ENCODE measurements at places on chromosomes 3 and 15.

GRCh38 chr3:60742606-60743145, 508.6 kb downstream of the FHIT start:
- DNase-seq: no peak

- DNase-seq: no peak
These were observed 47.5 kb downstream of the RYR3 start for GRCh38 chr15:33358306-33358705.

DNA sequence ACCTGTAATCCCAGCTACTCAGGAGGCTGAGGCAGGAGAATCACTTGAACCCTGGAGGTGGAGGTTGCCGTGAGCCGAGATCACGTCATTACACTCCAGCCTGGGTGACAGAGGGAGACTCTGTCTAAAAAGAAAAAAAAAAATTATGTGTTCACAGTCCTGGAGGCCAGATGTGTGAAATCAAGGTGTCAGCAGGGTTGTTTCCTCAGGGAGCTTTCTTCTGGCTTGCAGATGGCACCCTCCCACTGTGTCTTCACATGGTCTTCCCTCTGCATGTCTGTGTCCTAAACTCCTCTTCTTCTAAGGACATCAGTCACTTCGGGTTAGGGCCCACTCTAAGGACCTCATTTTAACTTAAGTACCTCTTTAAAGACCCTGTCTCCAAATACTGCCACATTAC, 56.1 kb upstream of the UBE2E1 start:
- DNase-seq: no peak

DNA sequence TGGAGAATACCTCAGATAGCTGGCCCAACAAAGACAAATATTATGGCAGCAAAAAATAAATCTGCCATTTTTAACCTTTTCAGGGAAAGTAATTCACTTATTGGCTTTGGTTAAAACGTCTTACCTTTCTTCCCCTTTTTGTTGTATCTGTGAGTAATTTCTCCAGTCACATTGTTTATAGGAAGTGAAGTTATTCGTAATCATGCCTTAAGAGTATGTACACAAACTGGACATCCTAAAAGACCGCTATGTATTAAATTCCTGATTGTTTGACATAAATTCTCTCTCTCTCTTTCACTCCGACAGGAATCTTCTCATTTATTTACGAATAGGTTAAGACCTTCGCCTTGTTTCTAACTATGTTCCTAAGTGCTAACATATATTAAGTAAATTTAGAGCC, 474.0 kb downstream of the MECOM start:
- no peak for DNase-seq

DNA sequence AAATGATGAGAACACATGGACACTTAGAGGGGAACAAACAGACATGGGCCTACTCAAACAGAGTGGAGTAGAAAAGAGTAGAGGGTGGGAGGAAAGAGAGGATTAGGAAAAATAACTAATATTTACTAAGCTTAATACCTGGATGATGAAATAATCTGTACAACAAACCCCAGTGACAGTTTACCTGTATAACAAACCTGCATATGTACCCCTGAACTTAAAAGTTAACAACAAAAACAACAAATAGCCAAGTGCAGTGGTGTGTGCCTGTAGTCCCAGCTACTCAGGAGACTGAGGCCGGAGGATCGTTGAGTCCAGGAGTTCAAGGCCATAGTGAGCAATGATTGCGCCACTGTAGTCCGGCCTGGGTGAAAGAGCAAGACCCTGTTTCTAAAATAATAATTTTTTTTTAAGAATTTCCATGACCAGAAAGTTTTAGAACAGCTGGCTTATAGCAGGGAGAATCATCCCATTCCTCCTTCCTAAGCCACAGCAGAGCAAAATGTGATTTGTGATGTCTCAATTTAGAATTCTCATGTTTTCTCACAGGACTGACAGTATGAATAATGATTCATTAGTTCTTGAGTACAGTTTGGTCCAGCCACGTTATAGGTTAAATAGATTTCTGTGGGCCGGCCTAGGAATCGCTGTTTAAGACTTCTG, 150.0 kb downstream of the ZNF609 start:
- no peak for DNase-seq

- DNase-seq: no peak
These were observed 185.2 kb downstream of the ATP10A start for GRCh38 chr15:25677719-25678499.

GRCh38 chr3:49421890-49422378, 339 bp downstream of the AMT start:
- no peak for DNase-seq

- no peak for DNase-seq
These were observed 43.8 kb downstream of the IL5RA start for GRCh38 chr3:3066378-3066777.

GRCh38 chr15:58511599-58511987, 79.8 kb downstream of the LIPC start:
- no peak for DNase-seq

DNA sequence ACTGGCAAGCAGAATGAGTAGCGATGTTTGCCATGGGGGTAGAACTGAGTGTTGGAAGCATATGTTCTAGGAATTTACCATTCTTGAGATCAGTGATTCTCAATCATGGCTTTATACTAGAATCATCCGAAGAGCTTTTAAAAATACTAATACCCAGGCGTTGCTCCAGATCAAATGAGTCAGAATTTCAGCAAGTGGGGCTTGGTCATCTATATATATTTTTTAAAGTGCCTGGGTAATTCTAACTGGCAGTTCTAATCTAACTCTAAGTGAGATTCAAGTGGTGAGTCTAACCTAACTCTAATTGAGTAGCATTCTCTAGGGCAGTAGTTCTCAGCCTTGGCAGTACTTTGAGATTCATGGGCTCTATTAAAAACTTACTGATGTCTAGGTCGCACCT, 20.8 kb downstream of the TM4SF1 start:
- no peak for DNase-seq

DNA sequence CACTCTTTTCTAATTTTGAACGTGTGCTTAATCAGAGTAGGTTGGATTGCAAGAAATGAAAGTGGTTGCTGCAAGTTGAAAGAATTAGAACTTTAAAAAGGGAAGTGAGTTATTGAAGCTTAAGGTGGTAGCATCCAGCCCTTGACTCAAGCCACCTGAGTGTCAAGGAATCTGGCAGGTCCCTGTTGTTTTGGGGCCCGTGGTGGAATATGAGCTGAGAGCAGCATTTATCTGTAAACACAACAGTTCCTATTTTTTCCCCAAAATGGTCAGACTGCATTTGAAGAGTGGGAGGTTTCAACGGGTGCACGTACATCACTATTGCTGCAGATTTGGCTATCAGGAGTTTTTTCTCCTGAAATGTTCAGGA, 1.7 kb downstream of the ITPR1 start:
- no peak for DNase-seq

DNA sequence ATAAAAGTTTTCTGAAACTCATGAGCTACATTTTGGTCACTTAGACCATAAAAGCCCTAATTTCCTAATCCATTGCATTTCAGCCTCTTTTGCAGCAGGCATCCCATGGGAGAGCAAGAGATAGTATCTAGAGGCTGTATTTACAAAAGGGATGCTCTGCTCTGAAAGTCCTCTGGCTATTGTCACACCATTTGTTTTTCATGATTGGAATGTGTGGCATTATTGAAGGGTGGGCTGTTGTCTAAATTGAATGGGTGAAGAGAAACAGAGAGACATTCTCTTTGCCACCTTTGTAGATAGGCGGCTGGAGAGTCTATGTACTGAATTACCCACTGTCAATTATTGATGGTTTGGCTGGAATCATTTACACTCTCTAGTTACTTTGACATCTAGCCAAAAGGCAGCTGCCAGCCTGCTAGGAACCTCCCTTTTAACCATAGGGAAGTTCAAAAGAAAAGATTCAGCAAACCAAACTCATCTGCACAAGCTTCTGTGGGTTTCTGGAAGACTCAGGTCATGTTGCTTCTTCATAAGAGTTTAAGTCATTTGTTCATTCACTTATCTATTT, 89.8 kb upstream of the RARB start:
- DNase-seq: peak; percentile 27

DNA sequence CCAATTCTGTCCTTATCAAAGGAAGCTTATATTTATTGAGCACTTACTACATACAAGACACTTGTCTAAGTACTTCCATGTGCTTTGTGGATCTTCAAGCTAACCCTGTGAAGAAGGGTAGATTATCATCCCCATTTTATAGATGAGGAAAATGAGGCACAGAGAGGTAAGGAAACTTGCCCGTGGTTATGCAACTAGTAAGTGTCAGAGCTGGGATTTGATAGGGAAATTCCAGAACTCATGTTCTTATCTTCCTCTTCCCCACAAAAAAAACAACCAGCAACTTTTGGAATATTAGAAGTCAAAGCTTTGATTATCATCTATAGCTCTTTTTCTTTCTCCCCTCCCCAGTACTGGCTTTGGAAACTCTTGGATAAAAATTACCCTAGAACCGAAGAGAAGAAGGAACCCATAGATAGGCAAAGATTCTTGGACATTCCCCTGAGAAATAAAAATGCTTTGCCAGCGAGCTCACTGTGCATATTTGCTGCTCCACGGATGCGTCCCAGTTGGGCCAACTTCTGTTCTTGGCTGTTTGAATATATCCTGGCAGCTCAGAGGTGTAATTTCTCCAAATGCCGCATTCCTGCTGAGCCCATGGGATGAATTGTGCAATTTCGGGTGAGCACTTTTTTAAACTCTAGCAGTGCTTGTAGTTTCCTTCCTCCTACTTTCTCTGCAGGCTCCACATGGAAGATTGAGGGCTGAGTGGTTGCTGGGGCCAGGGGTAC, 591.5 kb upstream of the CFAP20DC start:
- no peak for DNase-seq

- DNase-seq: no peak
These were observed 124.9 kb upstream of the PRR20G start for GRCh38 chr3:127412578-127413317.

- no peak for DNase-seq
These were observed 54.7 kb upstream of the TRPM1 start for GRCh38 chr15:31156226-31156625.

DNA sequence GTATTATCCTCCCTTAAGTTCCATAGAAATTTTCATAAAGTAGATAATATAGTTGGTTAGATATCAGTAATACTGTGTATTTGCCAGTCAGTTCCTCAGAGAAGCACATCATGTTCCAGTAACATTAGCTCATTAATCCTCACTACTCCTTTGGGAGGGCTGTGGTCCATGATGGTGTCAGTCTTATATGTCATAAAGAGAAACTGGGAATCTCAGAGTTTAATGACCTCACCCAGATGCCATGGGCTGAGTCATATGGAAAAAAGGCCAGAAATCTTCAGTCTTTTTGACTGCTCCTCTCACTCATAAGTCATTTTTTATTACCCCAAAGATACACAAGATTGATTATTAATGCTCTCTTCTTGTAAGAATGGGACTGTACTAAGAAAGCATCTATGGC, 188.6 kb downstream of the CHL1 start:
- no peak for DNase-seq

GRCh38 chr3:161854232-161854771, 357.7 kb downstream of the OTOL1 start:
- DNase-seq: no peak

DNA sequence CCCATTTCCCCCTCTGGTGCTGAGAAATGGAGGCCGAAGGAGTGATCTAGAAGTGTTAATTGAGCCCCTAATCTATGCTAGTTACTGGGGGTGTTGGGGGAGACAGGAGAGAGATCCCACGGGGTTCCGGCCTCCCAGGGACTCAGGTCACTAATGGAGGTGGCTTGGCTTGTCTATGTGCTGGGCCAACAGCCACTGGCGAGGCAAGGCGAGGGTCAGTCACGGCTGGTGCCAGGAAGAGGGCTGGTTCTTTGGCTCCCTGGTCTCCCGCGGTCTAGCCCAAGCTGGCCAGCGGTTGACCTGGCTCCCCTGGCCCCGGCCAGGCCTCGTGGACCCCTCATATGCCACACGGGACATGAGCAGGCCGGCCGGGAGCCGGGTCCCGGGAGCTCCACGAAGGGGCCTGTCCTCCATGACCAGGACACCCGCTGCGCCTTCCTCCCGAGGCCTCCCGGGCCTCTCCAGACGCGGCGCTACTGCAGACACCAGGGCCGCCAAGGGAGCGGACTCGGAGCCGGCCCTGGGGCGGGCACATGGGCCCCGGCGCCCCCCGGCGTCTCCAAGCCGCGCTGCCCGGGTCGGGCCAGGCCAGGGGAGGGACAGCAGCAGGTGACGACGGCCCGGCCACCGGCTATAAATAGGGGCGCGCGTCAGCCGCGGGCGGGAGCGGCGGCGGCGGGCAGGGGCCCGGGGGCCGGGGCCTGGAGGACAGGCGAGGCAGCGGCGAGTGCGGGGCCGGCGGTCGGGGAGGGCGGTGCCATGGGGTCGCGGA, at the start of gene ALPK3:
ALPK3 (plus strand) TSS at position 663 of the 772 bp plus-strand sequence; CDS start at position 760, 97 bp downstream.
- no peak for DNase-seq

DNA sequence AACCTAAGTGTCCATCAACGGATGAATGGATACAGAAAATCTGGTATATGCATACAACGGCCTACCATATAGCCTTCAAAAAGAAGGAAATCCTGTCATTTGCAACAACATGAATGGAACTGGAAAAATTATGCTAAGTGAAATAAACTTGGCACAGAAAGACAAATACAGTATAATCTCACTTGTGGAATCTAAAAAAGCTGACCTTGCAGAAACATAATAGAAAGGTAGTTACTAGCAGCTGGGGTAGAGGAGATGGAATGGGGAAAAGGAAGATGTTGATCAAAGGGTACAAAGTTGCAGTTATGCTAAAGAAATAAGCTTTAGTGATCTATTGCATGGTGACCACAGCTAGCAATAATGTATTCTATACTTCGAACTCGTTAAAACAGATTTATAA, 444.1 kb downstream of the OCA2 start:
- DNase-seq: no peak

- DNase-seq: no peak
These were observed 125.7 kb downstream of the SV2B start for GRCh38 chr15:91225741-91226140.
